T-helper 9 cell (primary cell): ENCODE measurements at places on chromosomes 1 and 21.

DNA sequence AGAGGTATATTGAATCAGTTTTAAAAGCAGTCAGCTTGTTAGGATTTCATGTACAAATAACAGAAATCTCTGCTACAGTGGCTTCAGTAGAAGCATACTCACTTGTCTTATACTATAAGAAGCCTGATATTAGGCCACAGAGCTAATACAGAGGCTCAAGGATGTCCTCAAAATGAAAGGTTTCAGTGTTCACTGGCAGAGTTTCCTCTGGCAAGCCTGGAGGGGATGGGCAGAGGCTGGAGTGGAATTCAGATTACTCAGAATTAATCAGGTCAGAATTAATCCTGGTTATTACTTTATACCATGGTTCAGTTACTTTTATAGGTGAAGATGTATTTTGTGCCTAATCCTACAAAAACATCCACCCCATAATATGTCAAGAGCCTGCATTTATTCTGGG, 520.5 kb downstream of the USP25 start:
- no peak for DNase-seq

GRCh38 chr1:206816390-206817287, 44.3 kb upstream of the IL10 start:
- no peak for DNase-seq

DNA sequence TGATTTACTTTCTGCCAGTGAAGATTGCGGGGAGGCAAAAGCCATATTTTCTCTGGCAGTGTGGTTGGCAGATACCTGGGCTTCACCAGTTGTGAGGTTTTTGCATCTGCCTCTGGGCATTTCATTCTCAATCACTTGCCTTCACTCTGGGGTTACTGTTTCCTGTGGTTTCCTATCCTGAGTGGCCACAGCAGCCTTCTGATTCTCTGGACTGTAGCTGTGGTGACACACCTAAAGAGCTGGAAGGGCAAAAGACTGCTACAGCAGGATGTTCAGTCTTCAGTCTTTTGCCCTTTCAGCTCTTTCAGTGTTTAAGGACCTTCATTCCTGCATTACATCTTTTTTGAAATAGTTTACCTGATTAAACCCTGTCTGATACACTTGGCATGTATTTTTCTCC, 50.5 kb upstream of the GPR52 start:
- no peak for DNase-seq

- no peak for DNase-seq
These were observed 52.9 kb downstream of the MPZL1 start for GRCh38 chr1:167774710-167775109.

- DNase-seq = no peak
These were observed 81.1 kb downstream of the ITPKB start for GRCh38 chr1:226657895-226658545.

DNA sequence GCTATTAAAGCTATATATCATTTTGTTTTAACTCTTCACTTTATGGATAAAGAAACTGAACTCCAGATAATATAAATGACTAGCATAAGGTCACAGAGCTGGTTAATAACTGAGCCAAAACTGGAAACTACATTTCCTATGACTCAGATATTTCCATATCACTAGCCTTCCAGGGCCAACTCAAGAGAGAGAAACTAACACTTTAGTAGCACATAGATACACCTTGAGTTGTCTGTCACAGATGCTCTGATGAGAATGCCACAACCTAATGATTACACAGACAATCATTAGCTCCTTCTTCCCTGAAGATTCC, 40.7 kb downstream of the NME7 start:
- DNase-seq = no peak

- DNase-seq = no peak
These were observed 21.4 kb upstream of the CHIT1 start for GRCh38 chr1:203250911-203251310.

DNA sequence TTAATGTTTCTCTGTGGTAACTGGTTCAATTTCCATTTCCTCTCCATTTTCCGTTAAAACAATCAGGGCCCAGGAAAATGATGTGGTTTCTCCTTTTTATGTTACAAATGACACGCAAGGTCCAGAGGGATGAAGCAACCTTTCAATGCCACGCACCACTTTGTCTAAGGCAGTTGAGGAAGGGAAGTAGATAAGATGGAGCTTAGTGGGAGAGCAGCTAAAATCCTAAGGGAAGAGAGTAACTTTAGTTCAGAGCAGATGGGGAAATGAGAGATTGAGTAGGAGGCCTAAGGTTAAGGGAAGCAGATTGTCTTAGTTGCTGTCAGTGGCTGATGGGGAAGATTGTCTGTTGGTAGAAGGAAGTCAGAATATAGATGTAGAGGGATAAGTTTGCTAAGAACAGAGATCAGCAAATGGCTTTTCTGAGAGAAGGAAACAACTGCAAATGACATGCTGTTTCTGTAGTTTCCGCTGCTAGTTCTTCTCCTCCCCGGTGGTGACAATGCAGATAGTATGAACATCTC, 660 bp downstream of the CD1C start:
- no peak for DNase-seq

DNA sequence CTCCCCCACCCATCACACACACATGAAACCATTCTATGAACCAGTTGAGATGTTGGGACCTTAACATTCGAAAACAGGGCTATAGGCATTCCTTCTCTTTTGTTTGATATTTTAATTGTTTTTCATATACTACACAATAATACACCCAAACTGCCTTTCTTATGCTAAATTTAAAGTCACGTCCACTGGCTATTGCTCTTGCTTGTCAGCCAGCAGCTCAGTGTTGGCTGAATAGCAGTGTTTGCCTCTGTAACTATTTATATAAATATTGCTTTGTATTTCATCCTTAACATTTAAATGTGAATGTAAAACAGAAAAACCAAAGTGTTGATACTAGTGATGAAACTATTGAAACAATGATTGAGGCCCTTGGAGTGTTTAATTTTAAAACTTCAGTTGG, 234.4 kb upstream of the KCNK2 start:
- no peak for DNase-seq

GRCh38 chr1:200550367-200550766, 70.2 kb downstream of the KIF14 start:
- DNase-seq = no peak

DNA sequence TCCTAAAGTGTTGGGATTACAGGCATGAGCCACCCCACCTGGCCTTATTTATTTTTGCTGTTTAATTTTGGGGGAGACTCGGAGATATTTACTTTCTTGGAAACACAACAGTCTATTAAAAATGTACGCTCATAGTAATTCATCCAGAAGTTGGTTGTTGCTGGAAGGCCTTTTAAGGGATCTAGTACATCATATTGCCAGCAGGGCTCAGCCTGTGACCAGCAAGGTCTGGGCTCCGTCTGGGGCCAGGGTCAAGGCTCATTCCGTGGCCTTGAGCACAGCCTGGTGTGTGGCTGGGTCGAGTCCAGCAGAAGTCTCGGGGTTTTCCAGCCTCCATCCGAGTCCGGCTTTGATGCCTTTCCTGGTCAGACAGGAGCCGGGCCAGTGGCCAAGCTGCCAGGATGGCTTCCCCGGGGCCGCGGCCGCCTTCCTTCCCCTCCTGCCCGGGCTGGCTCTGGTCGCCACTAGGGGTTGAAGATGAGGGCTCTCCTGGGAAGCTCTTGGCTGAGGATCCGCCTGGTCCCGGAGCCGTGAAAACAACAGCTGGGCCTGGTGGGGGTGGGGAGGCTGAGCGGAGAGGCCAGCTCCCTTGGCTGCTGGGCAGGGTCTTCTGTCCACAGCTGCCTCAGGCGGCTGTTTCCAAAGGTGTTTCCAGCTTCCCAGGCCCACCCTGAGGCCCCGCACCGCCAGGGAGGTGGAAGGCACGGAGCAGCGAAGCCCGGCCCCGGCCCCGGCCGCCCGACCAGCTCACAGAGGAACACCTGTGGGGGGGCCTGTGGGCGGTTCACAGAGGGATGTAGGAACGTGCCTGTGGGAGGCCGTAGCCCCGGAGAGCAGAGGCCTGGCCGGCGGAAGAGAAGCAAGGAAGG, 5.1 kb upstream of the VWA1 start:
- DNase-seq = no peak

- DNase-seq = no peak
These were observed 27.8 kb downstream of the DNM3 start for GRCh38 chr1:171869097-171869496.

GRCh38 chr1:156538711-156539440, 33.5 kb downstream of the IQGAP3 start:
- DNase-seq = no peak

DNA sequence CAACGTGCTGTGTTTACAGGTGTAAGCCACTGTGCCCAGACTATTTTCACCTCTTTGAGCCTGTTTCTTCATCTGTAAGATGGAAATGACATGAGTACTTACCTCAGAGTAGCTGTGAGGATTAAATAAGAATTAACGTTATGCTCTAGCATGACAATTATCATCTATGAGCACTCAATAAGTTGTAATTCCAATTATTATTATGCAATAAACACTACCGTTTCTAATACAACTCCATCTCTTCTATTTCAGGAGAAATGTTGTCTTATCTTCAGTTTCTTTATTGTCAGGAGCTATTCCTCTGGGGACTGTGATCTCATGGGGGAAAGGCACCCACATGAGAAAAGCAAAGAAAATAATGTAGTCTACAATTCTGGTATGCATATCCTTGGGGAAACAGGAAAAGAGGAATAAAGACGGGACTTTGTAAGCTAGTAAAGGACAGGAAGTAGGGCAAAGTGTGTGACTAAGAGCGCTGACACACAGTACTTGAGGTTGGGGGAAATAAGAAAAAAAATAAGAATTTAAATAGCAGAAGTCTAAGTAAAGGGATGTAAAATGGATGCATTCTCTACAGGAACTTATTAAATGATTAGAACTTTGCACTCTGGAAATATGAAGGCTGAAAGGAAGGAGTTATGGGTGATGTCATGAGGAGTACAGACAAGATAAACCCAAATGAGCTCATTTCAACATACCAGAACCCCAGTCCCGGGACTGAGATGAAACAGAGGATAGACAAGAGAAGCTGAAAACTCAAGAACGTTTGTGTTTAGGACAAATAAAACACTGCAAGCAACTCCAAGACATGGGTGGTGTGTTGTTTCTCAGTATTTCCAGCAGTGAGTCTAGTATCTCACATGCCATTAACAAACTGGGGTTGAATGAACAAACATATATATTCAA, 9.8 kb downstream of the PHC2 start:
- DNase-seq = no peak

GRCh38 chr1:158951956-158952355, 20.6 kb downstream of the PYHIN1 start:
- DNase-seq = no peak

DNA sequence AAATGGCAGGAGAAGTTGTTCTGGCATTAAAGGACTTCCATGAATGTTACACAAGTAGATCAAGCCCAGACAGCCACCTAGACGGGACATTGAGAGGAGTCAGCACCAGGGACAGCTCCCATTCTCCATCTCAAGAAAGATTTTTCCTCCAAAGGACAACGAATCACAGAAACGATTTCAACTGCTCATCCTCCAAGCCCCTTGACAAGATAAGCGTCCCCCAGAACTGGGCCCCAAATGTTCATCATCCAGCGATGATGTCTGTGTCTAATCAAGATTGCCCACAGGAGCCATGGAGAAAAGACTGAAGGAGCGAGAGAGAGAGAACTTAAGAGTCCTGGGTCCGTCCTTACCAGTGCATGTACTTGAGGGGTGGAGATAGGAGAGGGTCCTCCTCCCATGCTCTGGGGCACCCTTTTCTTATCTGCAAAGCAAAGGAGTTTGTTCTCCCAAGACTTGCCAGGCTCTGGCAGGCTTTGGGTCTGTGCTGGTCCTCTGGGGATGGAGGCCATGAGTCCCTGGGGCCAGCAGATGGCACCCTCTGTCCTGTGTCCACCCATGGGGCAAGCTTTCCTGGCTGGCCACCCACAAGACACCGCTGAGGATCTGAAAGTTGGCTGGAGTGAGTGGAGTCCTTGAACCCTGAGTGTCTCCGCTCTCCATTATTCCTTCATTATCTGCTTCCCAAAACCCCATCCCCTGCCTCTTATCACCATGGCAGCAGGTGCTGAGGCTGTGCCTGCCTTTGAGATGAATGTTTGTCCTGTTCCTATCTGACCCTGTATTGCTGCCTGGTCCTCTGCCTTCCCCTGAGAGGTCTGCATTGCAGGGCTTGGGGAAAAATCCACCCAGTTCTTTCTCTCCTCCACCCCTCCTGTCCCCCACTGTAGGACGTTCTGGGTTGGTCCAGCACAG, 164.6 kb downstream of the ACTL8 start:
- no peak for DNase-seq

DNA sequence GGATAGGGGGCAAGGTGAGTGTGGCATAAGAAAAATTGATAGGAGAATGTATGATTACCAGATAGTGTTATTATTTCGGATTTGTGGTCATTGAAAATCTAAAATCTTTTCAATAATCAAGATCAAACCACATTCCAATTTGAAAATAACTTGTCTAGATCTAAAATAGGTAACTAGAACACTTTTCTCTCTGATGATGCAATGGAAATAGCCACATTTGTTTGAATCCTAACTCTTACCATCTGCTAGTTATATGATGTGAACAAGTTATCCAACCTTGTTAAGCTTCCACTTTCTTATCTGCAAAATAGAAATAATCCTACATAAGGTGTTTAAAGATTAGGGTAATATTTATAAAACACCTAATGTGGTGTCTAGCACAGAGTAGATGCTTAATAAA, 3.8 kb downstream of the BTF3L4 start:
- DNase-seq = no peak

GRCh38 chr1:909861-910310, 13.8 kb upstream of the SAMD11 start:
- no peak for DNase-seq

- no peak for DNase-seq
These were observed 2.4 kb downstream of the ELAPOR1 start for GRCh38 chr1:109116286-109116685.

GRCh38 chr1:181662606-181663005, 179.3 kb downstream of the CACNA1E start:
- no peak for DNase-seq

DNA sequence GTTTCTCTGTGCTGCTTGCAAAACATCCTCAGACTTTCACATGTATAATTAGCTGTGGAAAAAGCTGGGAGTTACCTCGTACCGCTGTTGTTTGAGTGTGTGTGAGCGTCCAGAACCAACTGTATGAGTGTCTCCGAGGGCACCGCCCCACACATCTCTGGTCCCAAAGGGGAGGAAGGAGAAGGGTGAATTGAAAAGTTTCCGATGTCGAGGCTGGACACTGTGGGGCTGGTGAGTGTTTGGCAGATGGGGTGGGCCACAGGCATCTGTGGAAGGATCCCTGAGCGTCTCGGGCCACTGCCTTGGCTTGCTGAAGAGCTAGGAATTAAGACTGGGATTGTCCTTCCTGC, 1.2 kb downstream of the ATP2B4 start:
- DNase-seq = no peak

DNA sequence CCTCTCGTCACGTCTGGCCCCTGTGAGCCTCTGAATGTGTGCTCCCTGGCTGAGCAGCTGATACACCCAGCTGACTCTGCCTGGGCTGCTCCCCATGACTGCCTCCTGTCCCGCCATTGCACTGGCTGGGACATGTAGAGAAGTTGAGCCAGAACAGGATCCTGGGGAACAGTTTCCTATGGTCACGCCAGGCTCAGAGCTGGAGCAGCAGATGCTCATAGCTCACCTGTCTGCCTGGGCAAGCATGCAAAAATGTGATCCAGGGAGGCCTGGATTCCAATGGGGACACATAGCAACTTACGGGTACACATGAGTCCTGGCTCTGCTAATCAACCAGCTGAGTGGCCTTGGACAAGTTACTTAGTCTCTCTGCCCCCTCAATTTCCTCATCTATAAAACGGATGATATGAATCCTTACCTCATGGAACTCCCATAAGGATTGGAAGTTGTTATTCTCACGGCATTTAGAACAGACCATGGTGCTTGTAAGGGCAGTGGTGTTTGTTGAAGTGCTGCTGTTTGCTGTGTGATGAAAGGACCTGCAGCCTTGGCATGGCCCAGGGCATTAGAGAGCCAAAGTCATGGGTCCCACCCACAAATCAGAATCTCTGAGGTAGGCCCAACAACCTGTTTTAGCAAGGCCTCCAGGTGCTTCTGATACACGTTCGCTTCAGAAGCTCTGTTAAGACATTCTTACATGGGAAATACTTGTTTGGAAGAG, 150.3 kb upstream of the VANGL1 start:
- DNase-seq = no peak
